ENCODE measurements at places on chromosomes 3 and 15. TPM values are rescaled to one million over a fixed set of nuclear protein-coding genes. Genes with fewer than 3 reads are reported as not detected.

GRCh38 chr15:76140074-76140464 lies 80.3 kb downstream of the TMEM266 start:
- peak; percentile 96 for DNase-seq

- DNase-seq, result no peak
Observed at GRCh38 chr15:29815000-29815710, 7.1 kb downstream of the TJP1 start.

- no peak for DNase-seq
Observed at GRCh38 chr3:111735243-111735758, 123.8 kb upstream of the PHLDB2 start.

FOXL2 gene
- not detected for total RNA-seq

IQCH gene
- 10.1 TPM for total RNA-seq

- DNase-seq, result no peak
Observed at GRCh38 chr3:187770224-187770623, 25.0 kb upstream of the BCL6 start.

DNA sequence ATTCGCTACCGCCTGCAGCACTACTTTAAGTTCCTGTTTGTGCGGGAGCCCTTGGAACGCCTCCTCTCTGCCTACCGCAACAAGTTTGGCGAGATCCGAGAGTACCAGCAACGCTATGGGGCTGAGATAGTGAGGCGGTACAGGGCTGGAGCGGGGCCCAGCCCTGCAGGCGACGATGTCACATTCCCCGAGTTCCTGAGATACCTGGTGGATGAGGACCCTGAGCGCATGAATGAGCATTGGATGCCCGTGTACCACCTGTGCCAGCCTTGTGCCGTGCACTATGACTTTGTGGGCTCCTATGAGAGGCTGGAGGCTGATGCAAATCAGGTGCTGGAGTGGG lies 995 bp downstream of the CHST14 start:
- DNase-seq, result peak; percentile 32

GRCh38 chr15:36803773-36804172 lies 224.3 kb downstream of the CDIN1 start:
- DNase-seq, result no peak

GRCh38 chr3:53740956-53741355 lies 105.3 kb downstream of the CHDH start:
- DNase-seq, result no peak

MDFIC2 gene
- total RNA-seq, result not detected

ROPN1 gene
- not detected for total RNA-seq

CHRNA7 gene
- total RNA-seq, result 1.3 TPM

PATL2 gene
- total RNA-seq, result not detected

DNA sequence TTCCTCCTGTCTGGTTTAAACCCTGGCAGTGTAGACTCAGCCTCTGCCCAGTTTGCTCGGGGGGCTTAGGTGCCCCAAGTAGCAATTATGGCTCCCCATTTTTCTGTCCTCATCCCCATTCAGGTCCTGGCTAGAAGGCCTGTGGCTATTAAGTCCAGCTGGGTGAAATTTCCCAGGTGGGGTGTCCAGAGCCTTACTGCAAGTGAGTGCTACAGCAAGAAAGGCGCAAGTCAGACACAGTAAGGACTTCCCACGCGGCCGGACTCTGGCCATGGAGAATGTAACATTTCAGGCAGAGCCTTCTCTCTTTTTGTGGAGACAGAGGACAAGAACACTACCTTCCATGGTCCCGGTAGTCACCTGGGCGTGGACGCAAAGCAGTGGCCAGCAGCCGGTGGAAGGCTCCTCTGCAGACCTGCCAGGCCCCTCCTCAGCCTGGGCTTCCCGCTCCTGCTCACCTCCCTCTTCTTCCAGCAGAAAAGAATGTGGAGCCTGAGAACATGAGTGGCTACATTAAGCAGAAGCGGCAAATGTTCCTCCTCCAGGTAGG lies 23.3 kb downstream of the CFAP100 start:
- DNase-seq, result no peak

- DNase-seq, result no peak
Observed at GRCh38 chr3:192875971-192876565, 41.6 kb downstream of the MB21D2 start.

DNA sequence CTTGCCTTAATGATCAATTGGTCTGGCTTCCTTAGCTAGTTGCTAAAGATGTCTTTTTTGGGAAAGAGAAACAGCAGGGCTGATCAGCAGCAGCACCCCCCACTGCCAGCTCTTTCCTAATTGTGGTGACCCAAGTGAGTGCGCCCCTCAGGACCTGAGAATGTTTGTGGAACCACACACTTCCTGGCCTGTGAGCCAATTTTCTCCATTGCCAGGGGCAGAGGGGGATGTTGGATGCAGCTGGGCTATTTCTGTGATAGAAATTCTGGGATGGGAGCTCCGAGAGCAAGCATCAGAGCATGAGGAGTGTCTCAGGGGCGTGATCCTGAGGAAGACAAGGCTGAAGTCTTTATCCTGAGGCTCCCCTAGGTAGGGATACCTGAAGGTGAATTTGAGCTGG lies 66.6 kb downstream of the CLDN11 start:
- DNase-seq, result no peak

CCDC80 gene
- total RNA-seq, result 2.3 TPM

FOXB1 gene
- not detected for total RNA-seq

DNA sequence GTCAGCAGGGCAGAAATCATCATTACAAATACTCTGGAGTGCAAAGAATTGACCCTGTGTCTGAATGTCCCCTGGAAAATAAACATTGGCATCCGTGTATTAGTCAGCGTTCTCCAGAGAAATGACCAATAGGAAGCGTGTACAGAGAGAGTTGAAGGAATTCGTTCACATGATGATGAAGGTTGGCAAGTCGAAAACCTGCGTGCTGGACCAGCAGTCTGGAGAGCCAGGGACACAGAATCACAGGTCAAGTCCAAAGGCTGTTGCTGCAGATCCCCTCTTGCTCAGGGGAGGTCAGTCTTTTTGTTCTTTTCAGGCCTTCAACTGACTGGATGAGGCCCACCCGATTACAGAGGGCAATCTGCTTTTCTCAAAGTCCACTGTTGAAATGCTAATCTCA lies 16.6 kb downstream of the GP9 start:
- DNase-seq, result no peak

DNA sequence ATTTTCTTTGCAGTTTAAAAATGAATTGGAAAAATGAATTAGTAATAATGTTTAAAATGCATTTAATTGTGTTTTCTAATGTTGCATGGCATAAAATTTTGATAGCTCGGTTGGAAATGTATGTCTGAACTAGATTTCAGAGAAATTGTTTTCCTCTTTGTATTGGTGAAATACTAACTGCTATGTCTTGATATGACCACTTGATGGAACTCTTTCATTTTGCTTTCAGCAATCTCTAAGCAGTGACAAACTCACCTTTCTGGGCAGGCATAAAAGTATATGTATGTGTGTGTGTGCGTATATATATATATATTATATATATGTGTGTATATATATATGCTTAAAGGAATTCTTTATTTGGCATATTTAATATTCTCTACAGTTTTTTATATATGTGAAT lies 239.3 kb upstream of the ZNF717 start:
- no peak for DNase-seq

TLNRD1 gene
- total RNA-seq, result 42.6 TPM

DNA sequence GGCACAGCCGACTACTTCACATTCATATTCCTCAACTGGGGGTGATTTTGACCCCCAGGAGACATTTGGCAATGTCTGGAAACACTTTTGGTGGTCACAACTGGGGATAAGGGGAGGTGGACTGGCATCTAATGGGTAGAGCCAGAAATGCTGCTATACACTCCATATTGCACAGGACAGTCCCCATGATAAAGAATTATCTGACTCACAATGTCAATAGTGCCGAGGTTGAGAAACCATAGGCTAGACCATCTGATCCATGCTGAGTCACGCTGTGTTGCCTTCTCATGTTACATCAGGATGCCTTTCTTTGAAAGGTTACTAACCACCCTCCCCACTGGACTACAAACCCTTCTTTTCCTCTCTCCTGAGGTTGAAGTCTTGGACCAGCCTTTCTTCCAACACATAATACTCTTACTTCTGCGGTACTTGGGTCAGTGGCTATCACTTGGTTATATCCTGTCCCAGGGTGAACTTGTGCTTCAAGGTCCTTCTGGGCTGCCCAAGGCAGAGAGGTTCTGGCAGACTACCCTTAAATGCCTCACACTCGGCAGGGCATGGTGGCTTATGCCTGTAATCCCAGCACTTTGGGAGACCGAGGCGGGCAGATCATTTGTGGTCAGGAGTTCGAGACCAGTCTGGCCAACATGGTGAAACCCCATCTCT lies 68.8 kb downstream of the CTNNB1 start:
- no peak for DNase-seq

- no peak for DNase-seq
Observed at GRCh38 chr3:18575573-18575972, 150.4 kb upstream of the SATB1 start.

DNA sequence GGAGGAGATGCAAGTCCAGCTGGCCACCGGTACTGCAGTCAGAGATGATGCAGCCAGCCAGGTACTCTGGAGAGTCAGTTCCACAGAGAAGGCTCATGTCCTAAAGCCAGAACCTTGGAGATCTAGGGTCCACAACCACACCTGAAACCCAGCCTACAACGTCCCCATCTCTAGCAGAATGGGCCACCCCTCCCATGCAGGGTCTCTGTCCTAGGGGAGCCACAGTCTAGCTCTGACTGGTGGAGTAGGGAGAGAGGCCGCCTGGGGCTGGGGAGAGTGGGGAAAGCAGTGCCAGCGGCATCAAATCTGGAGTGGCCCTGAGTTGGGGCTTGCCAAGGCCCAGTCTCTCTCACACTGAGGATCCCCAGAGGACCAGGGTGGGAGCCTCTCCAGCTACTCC lies 43.5 kb downstream of the PTH1R start:
- no peak for DNase-seq

DNA sequence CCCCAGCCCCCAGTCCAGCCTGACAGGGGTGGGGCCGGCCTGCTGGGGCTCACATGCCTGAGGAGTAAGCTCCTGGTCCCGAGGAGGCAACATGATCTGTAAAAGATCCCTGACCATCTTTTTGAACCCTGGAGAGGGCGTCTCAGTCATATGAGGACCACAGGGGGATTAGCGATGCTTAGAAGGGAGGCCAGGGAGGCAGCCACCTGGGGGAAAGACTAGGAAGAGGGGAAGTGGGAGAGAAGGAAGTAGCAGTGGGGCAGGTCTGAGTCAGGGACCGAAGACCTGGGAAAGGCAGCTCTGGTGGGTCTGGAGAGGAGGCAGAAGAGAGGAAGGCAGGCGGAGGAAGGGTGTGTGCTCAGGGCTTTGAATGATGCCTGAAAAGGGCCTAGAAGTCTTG lies 18.9 kb downstream of the PIF1 start:
- DNase-seq, result peak; percentile 19

RAD54L2 gene
- total RNA-seq, result 11.9 TPM

GRCh38 chr15:99241752-99242151 lies 7.6 kb downstream of the TTC23 start:
- DNase-seq, result no peak

IQCF5 gene
- not detected for total RNA-seq

KBTBD8 gene
- 9.8 TPM for total RNA-seq

- no peak for DNase-seq
Observed at GRCh38 chr3:12237912-12238650, 50.8 kb upstream of the PPARG start.

- DNase-seq, result no peak
Observed at GRCh38 chr3:141122455-141123030, 71.4 kb downstream of the SPSB4 start.

GRCh38 chr3:28971156-28971555 lies 309.7 kb upstream of the RBMS3 start:
- DNase-seq, result no peak

GRCh38 chr3:41943311-41943843 lies 18.5 kb downstream of the ULK4 start:
- no peak for DNase-seq

NR2E3 gene
- total RNA-seq, result not detected

GRCh38 chr3:80696280-80696679 lies 928.5 kb upstream of the ROBO1 start:
- no peak for DNase-seq

AQP9 gene
- total RNA-seq, result not detected

TMA7 gene
- 948 TPM for total RNA-seq

OXTR gene
- 1.1 TPM for total RNA-seq

DNA sequence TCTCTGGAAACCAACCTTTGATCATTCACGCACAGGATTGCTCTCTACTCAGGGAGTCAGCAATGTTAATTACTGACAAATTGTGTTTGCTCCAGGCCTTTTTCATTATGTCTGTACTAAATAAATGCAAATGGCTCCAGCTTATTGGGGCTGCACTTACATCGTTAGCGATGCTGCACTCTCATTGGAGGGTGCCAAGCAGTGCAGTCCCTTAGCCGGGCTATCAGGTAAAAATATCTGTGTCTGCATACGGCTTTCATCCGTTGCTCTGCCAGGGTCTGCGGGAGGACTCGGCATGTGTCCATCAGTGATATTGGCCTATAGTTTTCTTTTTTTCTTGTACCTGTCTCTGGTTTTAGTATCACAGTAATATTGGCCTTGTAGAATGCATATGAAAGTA lies 471.5 kb upstream of the CADM2 start:
- no peak for DNase-seq

GOLGA6D gene
- total RNA-seq, result not detected

DNA sequence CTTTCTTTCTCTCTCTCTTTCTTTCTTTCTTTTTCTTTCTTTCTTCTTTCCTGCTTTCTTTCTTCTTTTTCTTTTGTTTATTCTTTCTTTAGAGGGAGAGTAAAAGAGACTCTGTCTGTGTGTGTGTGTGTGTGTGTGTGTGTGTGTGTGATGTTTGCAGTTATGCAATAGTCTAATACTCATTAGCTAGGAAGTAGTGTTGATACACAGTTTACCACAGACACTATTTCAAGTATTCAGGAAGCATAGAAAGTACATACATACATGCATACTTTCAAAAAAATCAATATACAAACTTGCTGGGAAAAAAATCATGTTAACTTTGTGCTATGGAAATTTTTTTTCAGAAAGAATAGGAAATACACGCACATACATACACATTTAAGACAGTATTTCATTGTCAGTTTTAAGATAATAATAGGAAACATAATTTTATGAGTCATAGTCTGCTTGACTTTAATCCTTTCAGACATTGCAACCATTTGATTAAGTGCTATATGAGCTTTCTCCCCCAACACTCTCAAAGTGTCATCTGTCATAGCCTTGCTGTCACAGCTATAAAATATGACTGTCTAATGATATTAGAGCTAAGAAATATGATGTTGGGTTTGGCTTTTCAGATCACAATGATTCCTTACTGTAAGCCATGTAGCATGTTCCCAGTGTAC lies 74.9 kb upstream of the EPHA3 start:
- no peak for DNase-seq

DNA sequence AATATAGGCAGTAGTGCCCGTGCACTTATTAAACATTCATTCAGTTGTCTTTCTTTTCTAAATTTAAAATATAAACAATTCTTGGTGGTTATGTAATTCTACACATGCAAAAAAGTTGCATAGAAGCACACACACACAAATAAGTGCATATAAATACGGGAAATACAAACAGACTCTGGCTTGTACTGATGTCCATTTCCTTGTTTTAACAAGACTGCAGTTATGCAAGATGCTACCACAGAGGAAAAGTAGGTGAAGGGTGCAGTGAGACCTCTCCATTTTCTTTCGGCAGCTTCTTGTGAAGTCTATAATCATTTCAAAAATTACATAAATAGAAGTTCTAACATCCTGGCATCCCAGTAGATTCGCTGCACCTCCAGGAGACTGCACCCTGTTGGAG lies 130.6 kb upstream of the BCL6 start:
- no peak for DNase-seq

Measured in G401 (cell line).